ENCODE measurements at places on chromosomes 4 and X.

DNA sequence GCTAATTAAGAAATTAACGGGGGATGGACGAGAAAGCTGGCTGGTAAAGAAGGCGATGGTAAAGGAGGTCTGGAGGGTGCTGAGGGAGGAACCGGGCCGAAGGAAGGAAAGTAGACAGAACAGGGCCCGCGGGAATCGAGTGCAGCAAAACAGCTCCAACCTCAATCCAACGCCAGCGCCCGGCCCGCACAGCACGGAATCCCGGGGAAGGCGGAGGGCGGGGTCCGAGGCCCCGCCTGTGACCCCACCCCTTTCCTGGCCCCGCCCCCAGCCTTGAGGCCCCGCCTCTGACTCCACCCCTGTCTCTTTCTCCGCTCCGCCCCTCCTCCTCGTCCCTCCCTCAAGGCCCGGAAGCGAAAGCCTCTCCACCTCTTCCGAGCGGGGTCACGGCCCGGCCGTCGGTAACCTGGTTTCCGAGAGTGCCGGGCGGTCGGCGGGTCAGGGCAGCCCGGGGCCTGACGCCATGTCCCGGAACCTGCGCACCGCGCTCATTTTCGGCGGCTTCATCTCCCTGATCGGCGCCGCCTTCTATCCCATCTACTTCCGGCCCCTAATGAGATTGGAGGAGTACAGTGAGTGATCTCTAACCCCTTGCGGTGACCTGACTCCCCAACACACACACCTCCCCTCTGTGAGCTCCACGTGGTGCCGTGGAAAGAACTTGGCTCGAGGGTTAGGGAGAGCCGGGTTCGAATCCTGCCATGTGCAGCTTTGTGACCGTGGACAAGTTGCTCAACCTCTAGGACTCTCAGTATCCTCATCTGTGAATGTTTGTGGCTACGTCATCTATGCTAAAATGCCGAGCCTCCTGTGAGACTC lies at the start of gene SMIM20:
Gene SMIM20 (plus strand): TSS at position 370 of the 819 bp plus-strand sequence. CDS start 94 bp downstream, at position 464.
- DNase-seq = peak; percentile 91

DNA sequence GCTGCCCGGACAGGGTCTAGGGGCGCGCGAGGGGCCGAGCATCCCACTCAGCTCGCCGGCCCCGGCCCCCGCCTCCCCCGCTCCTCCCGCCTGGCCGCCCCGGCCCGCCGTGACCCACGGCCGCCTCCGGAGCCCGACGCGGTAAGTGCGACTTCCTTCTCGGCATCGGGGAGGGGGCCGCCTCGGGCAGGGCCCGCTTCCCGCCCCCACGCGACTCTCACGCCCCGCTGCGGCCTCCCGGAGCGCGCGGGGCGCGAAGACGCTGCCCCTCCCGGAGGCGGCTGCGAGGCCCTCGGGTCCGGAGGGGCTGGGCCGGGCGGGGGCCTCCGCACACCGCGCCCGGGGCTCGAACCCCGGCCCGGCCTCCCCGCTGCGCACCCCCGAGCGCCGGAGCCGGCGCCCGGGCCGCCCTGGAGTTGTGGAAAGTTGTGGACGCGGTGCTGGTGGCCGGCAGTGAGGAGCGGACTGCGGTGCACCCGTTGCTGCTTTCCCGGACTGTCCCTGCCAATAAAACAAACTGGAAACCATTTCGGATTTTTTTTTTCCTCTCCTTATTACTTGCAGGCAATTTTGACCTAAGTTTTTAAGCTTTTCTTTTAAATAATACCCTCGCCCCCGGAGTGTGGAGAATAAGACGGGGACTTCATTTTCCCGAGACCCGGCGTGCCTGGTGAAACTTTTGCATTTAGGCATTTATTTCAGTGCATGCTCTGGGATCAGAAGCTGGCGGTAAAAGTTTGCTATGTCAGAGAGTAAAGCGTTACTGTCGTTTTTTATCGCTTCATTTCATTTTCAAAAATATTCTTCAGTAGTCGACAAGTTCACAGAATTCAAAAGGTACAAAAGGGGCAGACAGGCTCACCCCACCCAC lies 13.0 kb upstream of the TMEM156 start:
- DNase-seq = peak; percentile 44

- DNase-seq = no peak
These were observed 1391.1 kb downstream of the FAM133A start for GRCh38 chrX:95065151-95065550.

GRCh38 chr4:149997881-149998421 lies 80.3 kb upstream of the DCLK2 start:
- no peak for DNase-seq

- DNase-seq = no peak
These were observed 50.3 kb downstream of the DKK2 start for GRCh38 chr4:106985830-106986229.

GRCh38 chrX:118506805-118507480 lies 11.3 kb downstream of the DOCK11 start:
- DNase-seq = no peak

DNA sequence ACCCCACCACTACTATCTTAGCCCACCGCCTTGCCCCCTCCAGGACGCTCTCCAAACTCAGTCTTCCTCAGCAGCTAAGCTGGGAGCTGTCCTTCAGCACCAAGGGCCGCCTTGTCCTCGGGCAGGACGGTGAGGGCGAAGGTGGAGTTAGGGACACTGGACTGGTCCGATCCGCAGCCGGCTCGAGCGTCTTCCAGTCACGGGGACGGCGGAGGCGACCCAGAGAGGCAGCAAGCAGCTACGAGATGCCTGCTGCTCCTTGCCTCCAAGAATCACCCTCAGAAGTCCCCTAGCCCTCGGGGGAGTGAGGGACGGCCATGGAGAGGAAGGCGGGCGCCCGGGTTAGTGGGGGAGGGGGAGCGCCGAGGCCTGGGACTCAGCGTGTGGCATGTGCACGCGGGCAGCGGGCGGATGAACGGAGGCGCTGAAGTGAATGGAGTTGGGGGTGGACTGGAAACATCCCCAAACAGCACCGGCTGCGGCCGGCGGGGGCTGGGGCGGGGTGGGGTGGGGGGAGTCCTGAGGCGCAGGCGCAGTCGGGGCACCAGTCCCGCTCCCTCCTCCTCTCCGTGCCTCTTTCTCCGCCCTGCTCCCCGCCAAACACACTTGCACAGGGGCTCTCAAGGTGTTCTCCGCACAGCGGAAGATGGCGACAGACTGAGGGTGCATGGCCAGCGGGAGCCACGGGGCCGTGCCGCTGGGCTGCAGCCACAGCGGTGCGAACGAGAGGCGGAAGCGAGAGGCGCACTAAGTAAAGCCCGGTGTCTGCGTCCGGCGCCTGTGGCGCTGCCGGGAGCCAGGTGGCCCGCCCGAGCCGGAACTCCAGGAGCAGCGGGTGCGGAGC lies at the start of gene NALF2:
Gene NALF2 (plus strand): TSS at position 545 of the 844 bp plus-strand sequence. CDS start 957 bp downstream, outside the sequence.
- peak; percentile 22 for DNase-seq

- DNase-seq = no peak
These were observed 48.3 kb downstream of the MEPE start for GRCh38 chr4:87881115-87881514.

Data from activated CD4-positive, alpha-beta T cell treated with anti-CD3 and anti-CD28 coated beads, Interleukin-2, amount 10 ng/mL, durations not matched to agents 7 days and 5 days (primary cell).